Brain (organoid and tissue), 16 donors: ENCODE measurements at places on chromosomes 5 and 9. TPM values are rescaled to one million over a fixed set of nuclear protein-coding genes. Genes with fewer than 3 reads are reported as not detected.

CCNO gene
- 7.5 TPM for polyA plus RNA-seq

IFNA2 gene
- not detected for polyA plus RNA-seq

FAM200C gene
- polyA plus RNA-seq = 3.9 TPM

TIMD4 gene
- polyA plus RNA-seq = not detected

NR2F1 gene
- polyA plus RNA-seq = 356 TPM

TLR4 gene
- polyA plus RNA-seq = 2.0 TPM

PCDHB2 gene
- polyA plus RNA-seq = 37.5 TPM

SLC22A5 gene
- polyA plus RNA-seq = 2.4 TPM

S100Z gene
- not detected for polyA plus RNA-seq

PCDHGA3 gene
- polyA plus RNA-seq = 4.4 TPM

PDLIM4 gene
- 15.9 TPM for polyA plus RNA-seq

ATG12 gene
- polyA plus RNA-seq = 18.3 TPM

ACSL6 gene
- polyA plus RNA-seq = 4.8 TPM

HSPB3 gene
- polyA plus RNA-seq = 1.1 TPM

PDE6A gene
- polyA plus RNA-seq = 1.5 TPM

MLANA gene
- polyA plus RNA-seq = not detected

FCN2 gene
- polyA plus RNA-seq = not detected

TAF11L7 gene
- not detected for polyA plus RNA-seq
